Left colon (tissue), 2 donors: ENCODE measurements at places on chromosomes 11 and 22. TPM values are rescaled to one million over a fixed set of nuclear protein-coding genes. Genes with fewer than 3 reads are reported as not detected.

GRCh38 chr11:60193687-60194433, 11.0 kb upstream of the MS4A6A start:
- peak; percentile 57 for DNase-seq

GRCh38 chr11:28619846-28620540, 511.8 kb downstream of the METTL15 start:
- DNase-seq: no peak

DNA sequence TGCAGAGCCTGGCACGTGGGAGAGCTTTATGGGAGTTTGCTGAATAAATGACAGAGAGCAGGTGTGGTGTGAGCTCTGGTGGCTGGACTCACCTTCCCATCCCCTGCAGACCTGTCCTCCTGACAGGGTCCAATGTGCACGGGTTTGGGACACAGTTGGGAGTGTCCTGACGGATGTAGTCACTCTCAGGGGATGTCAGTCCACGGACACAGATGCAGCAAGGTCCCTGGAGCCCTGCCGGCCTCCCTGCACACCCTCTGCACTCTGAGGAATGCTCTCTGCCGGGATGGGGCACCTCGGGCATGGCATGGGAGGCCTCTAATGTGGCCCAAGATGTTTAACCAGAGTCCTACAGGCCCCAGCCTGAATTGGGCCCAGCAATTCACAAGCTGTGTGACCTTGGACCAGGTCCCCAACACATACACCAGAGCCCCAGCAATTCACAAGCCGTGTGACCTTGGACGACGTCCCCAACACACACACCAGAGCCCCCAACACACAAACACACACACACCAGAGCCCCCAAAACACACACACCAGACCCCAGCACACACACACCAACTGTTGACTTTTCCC, 30.0 kb upstream of the RFPL3 start:
- DNase-seq: no peak

- no peak for DNase-seq
Observed at GRCh38 chr11:114522818-114523217, 36.9 kb downstream of the NXPE1 start.

DNA sequence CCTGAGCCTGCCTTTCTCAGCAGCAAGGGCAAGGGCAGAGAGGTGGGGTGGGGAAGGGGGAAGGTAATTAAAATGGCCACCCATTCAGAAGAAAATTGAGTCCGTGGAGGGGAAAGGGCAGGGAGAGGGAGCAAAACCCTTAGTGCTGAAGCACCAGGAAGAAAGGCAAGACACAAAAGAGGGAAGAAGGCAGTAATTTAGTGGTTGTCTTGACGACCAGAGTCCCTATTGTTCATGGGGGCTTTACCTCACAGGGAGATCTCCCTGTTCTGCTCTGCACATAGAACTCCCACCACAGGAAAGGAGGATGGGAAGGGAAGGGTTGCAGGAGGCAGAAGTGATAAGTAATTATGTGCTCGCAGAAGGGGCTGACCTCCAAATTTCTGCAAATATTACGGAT, 23.4 kb downstream of the SNX19 start:
- no peak for DNase-seq

- DNase-seq: peak; percentile 32
Observed at GRCh38 chr11:33869481-33870422, 22.1 kb downstream of the LMO2 start.

DNA sequence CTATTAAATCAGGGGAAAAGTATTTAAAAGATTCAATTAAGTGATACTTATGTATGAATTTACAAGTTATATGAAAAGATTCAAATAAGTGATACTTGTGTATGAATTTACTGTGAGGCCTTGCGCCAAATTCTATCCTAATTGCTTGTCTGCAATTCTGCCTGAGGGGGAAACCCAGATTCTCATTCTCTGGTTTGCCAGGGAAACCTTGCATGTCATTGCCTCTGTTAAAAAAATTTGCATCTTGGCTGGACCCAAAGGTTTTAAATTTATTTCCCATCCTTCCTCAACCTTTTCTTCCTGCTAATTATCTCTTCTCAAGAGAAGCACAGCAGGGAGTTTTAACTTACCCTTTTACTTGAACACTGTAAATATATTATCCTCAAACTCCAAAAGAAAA, 13.8 kb downstream of the OLFML1 start:
- DNase-seq: no peak

ABCG4 gene
- not detected for total RNA-seq

- DNase-seq: no peak
Observed at GRCh38 chr11:71453918-71454304, 908 bp downstream of the NADSYN1 start.

MGAT3 gene
- total RNA-seq: 5.6 TPM

TRIM6 gene
- 0.40 TPM for total RNA-seq

DNA sequence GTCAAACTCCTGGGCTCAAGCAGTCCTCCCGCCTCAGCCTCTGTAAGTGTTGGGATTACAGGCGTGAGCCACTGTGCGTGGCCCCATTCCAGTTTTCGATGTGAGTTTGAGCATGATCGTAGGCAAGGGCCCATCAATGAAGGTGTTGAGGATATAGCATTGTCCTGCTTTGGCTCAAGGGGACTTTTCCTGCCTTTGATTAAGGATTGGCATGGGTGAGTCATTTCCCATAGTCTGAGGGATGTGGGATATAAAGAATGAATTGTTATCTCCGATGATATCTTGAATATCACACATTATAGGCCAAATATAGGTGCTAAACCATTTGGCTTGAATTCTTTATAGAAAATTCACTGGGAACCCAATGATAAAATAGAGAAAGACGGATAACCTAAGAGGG, 30.4 kb downstream of the STIM1 start:
- no peak for DNase-seq

DNA sequence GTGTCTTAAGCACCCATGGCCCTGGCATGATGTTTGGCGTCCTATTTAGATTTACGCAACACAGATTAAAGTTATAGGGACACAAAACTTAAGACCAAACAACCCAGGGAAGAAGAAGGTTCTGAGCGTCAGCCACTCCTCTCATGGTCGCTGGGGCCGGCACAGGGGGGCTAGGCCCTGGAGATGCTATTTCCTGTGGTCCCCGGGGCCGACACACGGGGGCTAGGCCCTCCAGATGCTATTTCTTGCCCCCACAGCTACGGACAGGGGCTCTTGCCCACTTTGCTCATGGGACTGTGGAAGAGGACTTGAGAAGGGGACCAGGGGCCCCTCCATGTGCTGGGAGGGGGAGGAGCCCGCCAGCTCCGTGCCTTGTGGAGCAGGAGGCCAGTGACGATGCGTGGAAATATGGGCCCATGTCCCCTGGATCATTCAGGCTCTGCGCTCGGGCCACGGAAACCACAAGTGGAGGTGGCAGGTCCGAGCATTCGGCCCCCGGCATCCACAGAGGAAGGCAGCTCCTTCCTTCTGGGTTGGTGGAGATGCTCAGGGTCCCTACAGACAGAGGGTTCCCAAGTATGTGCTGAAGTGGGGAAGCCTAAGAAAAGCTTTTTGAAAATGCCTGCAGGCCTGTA, 711.1 kb downstream of the BRD1 start:
- DNase-seq: no peak

APOA5 gene
- total RNA-seq: not detected

- DNase-seq: no peak
Observed at GRCh38 chr11:8683115-8683807, 669 bp downstream of the RPL27A start.
